ENCODE measurements at places on chromosomes 1 and 21.

- DNase-seq, result no peak
Observed at GRCh38 chr21:41317458-41317857, 857 bp downstream of the FAM3B start.

GRCh38 chr1:235852887-235853286 is 13.8 kb downstream of the LYST start:
- no peak for DNase-seq

GRCh38 chr21:43277481-43278351 is 108.9 kb downstream of the CRYAA start:
- DNase-seq, result no peak

DNA sequence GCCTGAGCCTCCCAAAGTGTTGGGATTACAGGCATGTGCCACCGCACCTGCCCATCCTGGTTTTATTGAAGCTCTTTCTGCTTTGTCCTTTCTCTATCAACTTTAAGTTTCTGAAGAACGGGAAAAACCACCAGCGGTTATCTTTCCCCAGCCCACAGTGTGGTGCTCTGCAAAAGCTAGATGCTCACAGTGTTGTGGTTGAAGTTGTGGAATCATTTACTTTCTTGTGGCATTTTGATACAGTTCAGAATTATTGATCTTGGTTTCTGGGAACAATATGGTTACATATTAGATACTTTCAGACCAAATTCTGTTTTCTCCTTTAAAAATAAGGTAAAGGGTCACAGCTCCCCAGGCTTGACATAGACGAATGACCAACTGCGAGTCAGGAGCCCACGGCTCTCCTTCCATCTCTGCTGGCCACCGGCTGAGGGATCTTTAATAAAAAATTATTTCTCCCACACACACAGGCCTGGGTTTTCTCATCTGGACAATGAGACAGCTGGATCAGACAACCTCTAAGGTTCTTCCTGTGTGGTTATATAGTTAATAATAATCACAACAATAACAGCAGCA is 385.3 kb downstream of the SETD4 start:
- DNase-seq, result no peak

DNA sequence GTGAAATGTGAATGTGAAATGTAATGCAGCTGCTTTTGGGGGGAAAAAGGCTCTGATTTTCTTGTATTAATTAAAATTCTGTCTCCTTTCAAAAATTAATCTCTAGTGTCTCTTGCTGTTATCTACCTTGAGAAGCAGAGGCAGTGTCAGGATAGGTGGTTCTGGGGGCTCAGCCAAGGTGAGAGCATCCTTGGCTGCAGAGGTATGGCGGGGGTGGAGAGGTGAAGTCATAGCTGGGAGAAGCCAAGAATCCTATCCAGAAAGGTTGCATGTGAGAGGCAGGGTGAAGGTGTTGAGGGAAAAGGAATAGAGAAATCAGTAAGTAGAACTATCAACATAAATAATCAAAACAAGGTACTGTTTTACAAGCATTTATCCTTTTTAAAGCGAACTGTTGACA is 181.2 kb downstream of the CACNA1E start:
- no peak for DNase-seq

- no peak for DNase-seq
Observed at GRCh38 chr1:159040893-159041724, 31.4 kb downstream of the IFI16 start.

Measured in activated CD8-positive, alpha-beta memory T cell treated with anti-CD3 and anti-CD28 coated beads for 1 hour (primary cell).